ENCODE measurements at places on chromosomes 5 and 9.
A peak's percentile ranks its signal among the peaks of the same experiment; 100 is the strongest.

DNA sequence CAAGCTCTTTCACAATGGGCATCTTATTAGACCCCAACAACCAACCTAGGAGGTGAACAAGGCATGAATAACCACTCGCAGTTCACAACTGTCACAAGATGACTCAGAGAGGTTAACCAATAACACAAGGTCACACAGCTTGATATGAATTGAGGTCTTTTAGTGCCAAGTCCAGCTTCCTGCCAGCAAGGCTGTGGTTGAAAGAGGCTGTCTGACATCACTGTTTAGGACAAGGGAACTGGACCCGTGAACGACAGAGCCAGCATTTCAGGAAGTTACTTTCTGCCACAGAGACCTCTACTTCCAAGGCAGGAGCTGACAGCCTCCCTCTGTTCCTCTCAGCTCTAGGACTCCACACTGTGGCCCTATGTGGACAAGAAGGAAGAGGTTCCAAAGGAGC, 53.4 kb upstream of the ALDH1B1 start:
- DNase-seq = no peak

GRCh38 chr5:57845025-57845424, 362.4 kb upstream of the ACTBL2 start:
- no peak for DNase-seq

- DNase-seq = no peak
Measured at GRCh38 chr9:18398038-18398437, 75.9 kb upstream of the ADAMTSL1 start.

GRCh38 chr5:33711094-33711679, 180.6 kb downstream of the ADAMTS12 start:
- no peak for DNase-seq

GRCh38 chr9:70052768-70053167, 9.1 kb downstream of the MAMDC2 start:
- DNase-seq = no peak

DNA sequence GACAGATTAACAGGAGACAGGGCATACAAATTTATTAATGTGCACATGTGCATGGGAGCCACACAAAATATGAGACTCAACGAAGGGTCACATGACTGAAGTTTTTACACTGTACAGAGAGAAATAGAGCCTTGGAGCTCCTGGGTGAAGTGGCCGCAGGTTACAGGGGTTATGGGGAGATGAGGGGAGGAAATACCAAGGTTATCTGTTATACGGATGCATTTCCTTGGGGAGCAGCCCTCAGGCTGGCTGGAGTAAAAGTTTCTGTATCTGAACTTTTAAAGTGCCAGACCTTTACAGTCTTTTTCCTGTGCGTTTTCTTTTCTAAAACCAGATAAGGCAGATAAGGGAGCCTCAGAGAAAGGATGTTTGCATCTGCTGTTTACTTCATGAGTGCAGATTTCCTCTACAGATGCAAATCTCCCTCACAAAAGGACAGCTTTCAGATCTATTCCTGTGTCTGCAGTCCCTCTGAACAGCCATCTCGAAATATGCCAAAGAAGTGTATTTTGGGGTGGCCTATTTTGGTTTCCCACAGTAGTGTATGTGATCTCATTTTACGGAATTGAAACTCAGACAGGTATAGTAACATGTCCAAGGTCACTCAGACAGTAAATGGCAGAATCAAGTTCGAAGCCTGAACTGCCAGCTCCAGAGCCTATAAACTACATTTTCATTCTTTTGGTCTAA, 139.3 kb upstream of the FBXL17 start:
- no peak for DNase-seq

DNA sequence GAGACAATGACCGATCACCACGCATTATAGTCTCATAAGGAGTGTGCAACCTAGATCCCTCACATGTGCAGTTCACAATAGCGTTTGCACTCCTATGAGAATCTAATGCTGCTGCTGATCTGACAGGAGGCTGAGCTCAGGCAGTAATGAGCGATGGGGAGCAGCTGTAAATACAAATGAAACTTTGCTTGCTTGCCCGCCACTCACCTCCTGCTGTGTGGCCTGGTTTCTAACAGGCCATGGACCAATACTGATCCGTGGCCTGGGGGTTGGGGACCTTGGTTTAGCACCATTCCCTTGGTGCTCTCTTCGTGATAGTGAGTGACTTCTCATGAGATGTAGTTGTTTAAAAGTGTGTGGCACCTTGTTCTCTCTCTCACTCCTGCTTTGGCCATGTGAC, 50.2 kb downstream of the PRLR start:
- DNase-seq = no peak

DNA sequence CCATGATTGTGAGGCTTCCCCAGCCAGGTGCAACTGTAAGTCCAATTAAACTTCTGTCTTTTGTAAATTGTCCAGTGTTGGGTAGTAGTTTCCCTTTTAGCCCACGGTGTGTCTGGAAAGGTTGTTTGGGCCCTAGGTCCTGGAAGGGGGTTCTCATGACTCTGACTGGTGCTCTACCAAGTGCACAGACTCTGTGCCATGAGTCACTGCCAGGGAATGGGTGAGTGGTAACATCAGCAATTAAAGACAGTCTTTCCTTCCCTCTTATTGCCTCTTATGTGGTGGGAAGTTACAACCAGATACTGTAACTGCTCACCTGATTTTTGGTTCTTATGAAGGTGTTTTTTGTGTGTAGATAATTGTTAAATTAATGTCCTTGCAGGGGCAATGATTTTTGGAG, 141.2 kb downstream of the PRDM9 start:
- no peak for DNase-seq

DNA sequence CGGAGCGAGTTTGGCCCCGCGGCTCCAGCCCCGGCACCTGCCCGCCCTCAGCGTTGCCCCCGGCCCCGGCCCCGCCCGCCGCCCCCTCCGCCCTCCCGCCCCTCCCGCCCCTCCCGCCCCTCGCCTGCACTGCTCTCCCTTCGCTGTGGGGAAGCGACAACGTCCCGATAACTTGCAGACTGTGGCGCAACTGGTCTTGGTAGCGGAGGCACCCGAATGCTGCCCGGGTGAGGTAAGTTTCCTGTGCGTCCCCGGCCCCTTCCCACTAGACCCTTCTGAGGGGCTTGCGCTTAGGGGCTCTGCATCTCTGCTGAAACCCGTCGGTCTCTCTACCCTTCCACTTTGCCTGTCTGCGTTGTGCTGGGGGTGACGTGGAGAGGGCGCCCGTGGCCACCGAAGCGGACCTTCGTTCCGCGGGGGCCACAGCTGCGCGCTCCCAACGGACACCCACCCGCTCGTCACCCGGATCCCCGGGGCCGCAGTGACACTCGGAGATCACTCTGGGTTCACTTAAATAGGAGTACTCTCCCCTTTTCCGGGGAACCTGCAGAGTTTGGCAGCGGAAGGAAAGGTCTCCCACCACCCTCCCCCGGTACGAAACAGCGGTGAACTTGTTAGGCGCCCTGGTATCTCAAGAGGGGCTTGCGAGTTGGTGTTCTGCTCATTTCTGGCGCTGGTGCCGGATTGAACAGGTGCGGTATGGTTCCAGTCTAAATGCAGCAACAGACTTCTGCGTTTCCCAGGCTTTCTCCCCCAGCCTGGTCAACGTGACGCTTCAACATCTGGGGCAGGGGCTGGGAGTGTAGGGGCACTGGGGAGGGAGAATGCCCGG, 707 bp downstream of the PIP5K1B start:
- DNase-seq = no peak

- DNase-seq = no peak
Measured at GRCh38 chr5:173056783-173057061, 570 bp downstream of the CREBRF start.

DNA sequence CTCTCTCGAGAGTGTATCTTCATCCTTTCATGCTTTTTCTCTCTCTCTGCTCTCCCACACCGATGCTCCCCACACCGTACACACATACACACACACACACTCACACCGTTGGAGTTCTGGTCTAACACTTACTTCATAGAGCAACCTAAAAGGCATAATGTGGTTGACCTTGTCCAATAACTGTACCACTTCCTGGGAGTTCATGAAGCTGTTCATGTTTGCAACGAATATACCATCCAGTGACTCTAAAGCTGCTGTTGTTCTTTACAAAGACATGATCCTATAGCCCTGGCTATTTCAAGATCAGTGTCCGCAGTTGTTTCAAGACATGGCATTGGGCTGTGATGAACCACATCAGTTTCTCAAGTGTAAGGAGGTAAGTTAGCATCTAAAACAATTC, 10.0 kb downstream of the MEF2C start:
- no peak for DNase-seq

DNA sequence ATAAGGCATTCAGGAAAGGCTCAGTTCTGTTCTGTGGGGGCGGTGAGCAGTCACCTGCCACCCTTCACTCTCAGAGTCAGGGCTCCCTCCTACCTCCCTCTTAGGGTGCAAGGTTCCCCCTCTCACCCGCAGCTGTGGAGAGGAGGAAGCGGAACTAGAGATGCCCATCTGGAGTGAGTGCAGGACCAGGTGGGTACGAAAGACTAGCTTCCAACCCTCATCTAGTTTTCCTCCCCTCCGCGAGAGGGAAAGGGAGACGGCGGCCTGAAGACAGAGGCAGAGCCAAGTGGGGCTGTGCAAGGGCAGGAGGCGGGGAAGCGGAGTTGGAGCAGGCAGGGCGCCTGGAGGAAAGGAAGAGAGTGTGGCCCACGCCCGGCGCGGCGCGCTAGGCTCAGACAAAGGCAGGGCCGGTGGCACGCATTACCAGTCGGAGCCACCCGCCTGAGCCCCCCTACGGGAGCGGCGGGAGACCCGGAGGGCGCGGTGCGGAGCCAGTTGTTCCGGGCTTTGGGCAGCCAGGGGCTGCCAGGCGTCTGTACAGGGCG, 7.3 kb downstream of the PRR7 start:
- no peak for DNase-seq

- no peak for DNase-seq
Measured at GRCh38 chr9:116141864-116142561, 11.6 kb upstream of the PAPPA start.

DNA sequence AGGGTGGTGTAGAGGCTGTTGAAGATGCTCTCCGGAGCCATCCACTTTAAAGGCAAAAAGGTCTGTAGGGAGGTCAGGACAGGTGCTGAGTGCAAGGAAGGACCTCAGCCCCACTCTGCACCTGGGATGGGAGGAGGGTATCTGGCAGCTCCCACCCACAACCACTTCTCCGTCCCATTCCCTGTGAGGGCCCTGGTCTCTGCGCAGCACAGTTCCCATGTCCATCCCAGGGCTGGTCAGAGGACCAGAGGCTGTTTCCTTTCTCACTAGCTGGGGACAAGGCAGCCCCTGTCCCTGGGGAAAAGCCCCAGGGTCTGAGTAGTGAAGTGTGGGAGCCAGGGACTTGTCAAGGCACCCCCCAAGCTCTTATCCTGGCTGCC, 33.7 kb upstream of the CSF1R start:
- peak; percentile 26 for DNase-seq

- no peak for DNase-seq
Measured at GRCh38 chr5:132224716-132225115, 2.9 kb downstream of the P4HA2 start.

DNA sequence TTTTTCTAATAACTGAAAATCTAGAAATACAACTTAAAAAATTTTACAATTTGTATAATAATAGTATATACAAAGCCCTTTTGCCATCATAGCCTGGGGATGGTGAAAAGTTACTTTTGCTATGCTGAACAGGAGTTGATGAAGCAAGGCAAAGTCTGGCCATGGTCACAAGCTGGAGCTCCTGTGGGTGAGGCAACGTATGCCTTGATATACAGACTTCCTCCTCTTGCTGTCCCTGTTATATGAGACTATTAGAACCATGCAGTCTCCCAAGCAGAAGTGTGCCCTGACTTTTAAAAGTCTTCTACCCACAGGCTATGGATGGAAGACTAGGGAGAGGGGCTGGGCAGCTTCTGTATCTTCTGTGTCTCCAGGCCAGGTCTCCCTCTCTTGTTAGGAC, 15.7 kb downstream of the FAM151B start:
- no peak for DNase-seq

DNA sequence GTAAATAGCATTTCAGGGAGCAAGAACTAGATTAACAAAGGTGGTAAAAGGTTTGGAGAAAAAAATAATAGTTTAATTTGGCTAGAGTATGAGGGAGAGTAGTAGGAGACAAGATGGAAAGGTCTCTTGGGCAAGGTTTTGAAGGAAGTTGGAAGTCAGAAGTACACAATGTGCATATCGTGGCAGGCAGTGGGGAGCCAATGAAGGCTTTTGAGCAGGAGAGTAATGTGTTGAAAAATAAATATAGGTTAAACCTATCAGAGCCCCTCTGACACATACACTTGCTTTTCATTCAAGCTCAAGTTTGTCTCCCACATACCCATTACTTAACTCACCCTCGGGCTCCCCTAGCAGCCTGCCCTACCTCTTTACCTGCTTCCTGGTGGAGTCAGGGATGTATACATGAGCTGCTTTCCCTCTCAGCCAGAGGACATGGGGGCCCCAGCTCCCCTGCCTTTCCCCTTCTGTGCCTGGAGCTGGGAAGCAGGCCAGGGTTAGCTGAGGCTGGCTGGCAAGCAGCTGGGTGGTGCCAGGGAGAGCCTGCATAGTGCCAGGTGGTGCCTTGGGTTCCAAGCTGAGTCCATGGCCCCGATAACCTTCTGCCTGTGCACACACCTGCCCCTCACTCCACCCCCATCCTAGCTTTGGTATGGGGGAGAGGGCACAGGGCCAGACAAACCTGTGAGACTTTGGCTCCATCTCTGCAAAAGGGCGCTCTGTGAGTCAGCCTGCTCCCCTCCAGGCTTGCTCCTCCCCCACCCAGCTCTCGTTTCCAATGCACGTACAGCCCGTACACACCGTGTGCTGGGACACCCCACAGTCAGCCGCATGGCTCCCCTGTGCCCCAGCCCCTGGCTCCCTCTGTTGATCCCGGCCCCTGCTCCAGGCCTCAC, at the start of gene CA9:
TSS of gene CA9 (plus strand) at position 797 of the 893 bp plus-strand sequence. CDS start at position 829, 32 bp downstream.
- DNase-seq = peak; percentile 22

- no peak for DNase-seq
Measured at GRCh38 chr5:131242728-131243255, 21.1 kb upstream of the CDC42SE2 start.

- no peak for DNase-seq
Measured at GRCh38 chr5:139215107-139215975, 17.2 kb upstream of the SIL1 start.

DNA sequence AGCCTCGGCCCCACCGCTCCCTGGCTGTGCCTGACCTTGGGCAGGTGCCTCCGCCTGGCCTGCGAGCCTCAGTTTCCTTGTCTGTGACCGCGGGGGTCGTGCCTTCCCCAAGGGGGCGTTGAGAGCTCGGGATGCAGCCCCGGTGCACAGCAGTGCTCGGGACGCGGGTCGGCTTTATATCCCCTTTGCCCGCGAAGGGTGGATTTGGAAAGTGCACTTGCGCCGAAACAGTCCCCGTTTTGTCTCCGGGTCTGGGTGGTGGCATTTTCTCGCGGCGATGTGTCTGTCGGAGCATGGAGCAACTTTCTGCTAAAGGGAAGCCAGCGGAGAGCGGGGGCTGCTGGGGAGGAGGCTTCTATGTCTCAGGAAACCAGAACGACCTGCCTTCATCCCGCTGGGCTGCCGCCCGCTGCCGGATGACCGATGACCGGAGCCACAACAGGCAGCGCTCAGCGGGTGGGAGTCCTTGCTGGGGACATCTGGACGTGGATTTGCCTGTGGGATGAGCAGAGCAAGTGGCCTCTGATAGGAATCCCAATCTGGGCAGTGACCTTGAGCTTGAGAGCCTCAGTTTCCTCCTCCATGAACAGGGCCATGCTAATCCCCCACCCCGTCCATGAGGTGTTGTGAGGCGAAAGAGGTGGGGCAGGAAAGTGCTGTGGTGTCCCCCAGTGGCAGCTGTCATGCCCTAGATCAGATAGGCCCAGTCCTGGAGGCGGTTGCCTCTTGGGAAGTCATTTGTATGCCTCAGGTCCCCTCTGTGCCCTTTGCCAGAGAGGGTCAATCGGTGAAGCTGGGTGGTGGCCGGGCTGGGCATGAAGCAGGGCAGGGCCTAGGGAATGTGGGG, 651 bp downstream of the HRH2 start:
- no peak for DNase-seq
